ENCODE measurements at places on chromosomes 7 and 10. TPM values are rescaled to one million over a fixed set of nuclear protein-coding genes. Genes with fewer than 3 reads are reported as not detected.

GRCh38 chr10:29925771-29926692 is 133.4 kb downstream of the JCAD start:
- DNase-seq, result no peak

DNA sequence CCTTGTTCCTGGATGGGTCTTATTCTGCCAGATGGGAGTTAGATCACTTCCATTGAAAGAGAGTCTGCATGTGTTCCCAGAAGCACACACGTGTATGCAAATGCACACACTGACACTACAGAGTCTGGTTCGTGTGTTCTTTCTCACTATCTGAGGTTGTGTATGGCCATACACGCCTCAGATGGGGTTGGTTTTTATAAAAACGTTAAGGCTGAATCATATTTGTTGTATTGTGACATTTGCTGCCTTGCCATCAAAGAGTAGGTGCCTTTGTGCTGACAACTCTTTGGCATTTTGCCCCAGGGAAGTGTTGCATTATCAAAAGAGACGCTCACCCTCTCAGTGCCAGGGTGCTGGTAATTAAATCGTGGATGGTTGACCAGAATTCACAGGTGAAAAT is 37.7 kb upstream of the HDAC9 start:
- no peak for DNase-seq

DNA sequence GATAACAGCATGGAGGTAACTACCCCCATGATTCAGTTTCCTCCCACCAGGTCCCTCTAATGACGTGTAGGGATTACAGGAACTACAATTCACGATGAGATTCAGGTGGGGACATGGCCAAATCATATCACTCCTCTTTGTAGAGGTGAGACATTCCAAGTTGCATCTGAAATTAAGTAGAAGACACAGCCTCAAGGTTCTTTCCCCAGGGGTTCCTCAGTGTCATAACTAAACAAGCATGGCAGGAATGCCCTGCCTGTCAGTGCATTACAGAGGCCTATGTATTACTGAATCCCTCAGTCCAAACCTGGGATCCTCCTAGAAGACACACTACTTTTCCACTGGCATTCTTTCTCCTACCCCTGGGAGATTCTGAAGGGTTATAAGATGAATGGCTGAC is 42.6 kb upstream of the WNT16 start:
- no peak for DNase-seq

DNA sequence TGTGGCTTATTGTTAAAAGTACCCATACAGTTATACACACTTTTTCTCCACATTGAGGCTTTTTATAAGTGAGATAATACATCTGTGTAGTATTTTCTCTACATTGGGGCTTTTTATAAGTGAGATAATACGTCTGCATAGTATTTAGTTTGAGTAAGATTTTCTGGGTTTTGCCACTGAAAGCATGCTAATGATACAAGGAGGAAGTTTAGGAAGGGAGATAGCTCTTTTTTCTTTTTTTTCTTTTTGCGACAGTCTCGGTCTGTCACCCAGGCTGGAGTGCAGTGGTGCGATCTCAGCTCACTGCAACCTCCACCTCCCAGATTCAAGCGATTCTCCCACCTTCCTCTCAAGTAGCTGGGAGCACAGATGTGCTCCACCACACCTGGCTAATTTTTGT is 13.3 kb downstream of the FAM107B start:
- DNase-seq, result no peak

DNA sequence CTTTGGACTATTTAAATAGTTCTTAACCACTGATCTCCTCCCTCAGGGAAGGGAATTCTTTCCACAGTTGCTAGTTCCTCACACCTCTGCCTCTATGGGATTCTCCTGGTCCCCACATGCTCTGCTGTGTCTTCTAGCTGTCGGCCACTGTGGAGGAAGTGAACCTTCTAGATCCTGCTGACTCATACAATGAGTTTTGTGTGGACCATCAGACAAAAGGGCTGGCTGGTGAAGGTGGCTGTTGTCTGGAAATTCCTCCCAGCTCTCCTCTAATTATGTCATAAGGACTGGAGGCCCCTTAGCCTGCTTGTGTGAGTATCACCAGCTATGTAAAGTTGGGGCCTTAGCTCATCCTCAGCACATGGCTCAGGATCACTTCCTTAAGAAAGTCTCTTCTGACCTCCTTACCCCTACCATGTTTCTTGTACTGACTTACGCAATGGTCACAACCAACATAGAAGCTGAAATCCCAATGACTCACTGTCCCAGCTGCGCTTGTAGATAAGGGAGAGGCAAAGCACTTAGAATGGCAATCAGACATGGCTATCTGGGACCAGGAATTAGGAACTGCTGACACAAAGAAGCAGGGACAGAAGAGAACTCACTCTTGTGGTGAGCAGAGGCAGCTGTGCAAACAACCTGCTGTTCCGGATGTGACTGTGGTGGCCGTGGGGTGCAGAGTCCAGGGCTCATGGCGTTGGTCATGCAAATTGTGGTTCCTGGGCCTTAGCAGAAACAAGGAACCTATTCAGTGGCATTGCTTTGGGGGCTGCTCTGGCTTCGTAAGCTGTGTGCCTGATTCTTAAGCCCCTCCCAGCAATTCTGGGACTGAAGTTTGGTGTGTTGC is 2.5 kb upstream of the MACC1 start:
- peak; percentile 29 for DNase-seq

DNA sequence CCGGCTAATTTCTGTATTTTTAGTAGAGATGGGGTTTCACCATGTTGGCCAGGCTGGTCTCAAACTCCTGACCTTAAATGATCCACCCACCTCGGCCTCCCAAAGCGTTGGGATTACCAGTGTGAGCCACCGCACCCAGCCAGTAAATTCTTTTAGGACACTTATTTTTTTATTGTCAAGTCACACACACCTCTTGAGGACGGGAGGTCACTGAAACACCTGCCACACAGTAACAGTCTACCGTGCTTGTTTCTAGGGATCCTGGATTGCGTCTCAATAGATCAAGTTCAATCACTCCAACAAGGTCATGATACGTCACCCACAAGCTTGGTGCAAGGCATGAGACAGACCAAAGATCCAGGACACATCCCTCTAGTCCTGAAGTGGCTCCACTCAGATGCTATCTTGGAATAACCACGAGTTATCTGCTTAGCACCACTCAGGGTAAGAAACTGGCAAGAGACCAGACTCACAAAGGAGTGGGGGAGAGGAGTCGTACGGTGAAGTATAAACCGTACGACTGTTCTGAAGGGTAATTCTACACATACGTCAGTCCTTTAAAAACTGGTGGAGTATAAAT is 58.9 kb upstream of the NCAPG2 start:
- DNase-seq, result no peak

- no peak for DNase-seq
These were observed 19.5 kb upstream of the ITPRID1 start for GRCh38 chr7:31494421-31494820.

GRCh38 chr10:29608062-29608461 is 26.7 kb downstream of the SVIL start:
- no peak for DNase-seq

DNA sequence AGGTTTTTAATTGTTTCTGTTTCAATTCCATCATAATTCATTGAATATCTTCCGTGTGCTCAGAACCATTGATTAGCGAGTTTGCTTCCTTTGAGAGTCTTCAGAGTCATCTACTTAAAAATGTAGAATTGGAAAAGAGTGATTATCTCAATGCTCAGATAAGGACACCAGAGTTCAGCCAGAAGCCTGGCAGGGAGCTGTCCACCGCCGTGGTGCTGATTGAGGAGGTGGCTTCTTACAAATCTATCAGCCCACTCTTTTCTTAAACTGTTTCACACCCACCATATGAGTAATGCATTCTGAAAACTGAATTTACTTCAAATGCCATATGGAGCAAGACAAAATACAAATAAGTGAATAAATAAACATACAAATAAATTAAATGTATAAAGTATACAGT is 79.3 kb downstream of the INSYN2A start:
- peak; percentile 27 for DNase-seq

GRCh38 chr10:61338146-61338545 is 115.0 kb downstream of the TMEM26 start:
- DNase-seq, result no peak

- DNase-seq, result peak; percentile 23
These were observed 43.9 kb upstream of the GSAP start for GRCh38 chr7:77460057-77460486.

GRCh38 chr7:54985426-54986330 is 33.1 kb upstream of the EGFR start:
- DNase-seq, result no peak

PRKRIP1 gene
- 13.2 TPM for polyA plus RNA-seq

C10orf62 gene
- not detected for polyA plus RNA-seq

PWWP2B gene
- polyA plus RNA-seq, result 7.3 TPM

NRP1 gene
- polyA plus RNA-seq, result 1.2 TPM

SCIN gene
- not detected for polyA plus RNA-seq

OR2A5 gene
- polyA plus RNA-seq, result not detected

NEURL1 gene
- polyA plus RNA-seq, result 0.35 TPM
